ENCODE measurements at places on chromosomes 7 and 10. TPM values are rescaled to one million over a fixed set of nuclear protein-coding genes. Genes with fewer than 3 reads are reported as not detected.

Gene NACAD
- 1.2 TPM for total RNA-seq

Gene ZNF248
- total RNA-seq, result 9.9 TPM

Gene CNPY1
- not detected for total RNA-seq

Gene PODXL
- total RNA-seq, result 58.5 TPM

- DNase-seq, result no peak
- H3K4me1 ChIP-seq, result no peaks in the 10 kb centered on the region
- no peaks in the 10 kb centered on the region for H3K36me3 ChIP-seq
- no peak overlapping the region for H3K27ac ChIP-seq
- no peak overlapping the region for H3K4me3 ChIP-seq
These were observed 91.3 kb downstream of the PCGF5 start for GRCh38 chr10:91311601-91312381.

- DNase-seq, result no peak
- H3K27ac ChIP-seq, result no peak overlapping the region
- H3K36me3 ChIP-seq, result peaks cover 77% of the 10 kb centered on the region
- no peaks in the 10 kb centered on the region for H3K4me1 ChIP-seq
- H3K4me3 ChIP-seq, result no peak overlapping the region
- H3K27me3 ChIP-seq, result no peaks in the 10 kb centered on the region
These were observed 6.5 kb downstream of the TBRG4 start for GRCh38 chr7:45104844-45105587.

DNA sequence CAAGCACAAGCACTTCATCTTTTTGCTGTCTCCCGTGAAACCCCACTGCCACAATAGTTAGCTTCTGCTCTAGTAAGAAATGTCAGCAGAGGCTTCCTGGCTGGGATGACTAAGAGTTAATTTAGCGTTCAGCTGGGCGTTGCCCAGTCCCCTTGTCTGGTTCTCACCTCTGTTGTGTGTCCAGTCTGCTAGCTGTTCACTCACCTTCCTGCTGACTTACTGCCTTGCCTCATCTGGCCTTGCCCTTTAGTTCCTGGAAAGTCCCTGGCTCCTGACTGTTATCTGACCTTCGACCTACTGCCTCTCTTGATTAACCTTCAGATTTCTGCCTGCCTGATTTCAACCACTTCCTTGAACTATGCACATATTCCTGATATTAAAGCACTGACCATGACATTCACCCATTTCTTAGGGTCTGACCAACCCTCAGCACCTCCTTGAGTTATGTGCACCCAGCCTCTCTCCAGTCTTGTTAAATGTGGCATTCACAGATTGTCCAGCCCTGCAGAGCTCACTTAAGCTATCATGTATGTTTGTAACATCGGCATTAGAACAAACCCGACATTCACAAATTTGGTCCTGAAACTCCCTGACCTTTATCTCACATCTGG, 30.3 kb downstream of the C7orf33 start:
- no peaks in the 10 kb centered on the region for H3K36me3 ChIP-seq
- no peak overlapping the region for H3K27ac ChIP-seq
- no peak overlapping the region for H3K4me3 ChIP-seq
- H3K27me3 ChIP-seq, result no peaks in the 10 kb centered on the region
- no peak for DNase-seq

DNA sequence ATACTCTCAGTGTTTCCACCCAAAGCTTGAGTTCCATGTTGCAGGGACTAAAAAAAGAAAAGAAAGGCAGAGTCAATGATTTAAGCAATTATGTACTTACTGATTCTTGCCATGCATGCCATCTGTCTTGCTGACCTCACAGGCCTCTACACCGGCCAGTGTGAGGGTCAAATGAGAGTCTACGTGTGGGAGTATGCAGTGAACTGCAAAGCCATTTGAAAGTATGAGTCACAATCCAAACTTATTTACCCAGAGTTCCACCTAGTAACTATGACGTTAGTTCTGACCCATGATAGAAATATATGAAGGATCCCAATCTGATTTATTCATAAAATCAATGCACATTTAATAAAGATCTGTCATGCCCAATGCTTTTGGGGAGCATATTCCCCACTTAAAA, 26.5 kb downstream of the PDE1C start:
- H3K36me3 ChIP-seq, result no peaks in the 10 kb centered on the region
- no peak overlapping the region for H3K4me3 ChIP-seq
- H3K4me1 ChIP-seq, result no peaks in the 10 kb centered on the region
- DNase-seq, result no peak

- no peaks in the 10 kb centered on the region for H3K36me3 ChIP-seq
- no peak for DNase-seq
- no peaks in the 10 kb centered on the region for H3K4me1 ChIP-seq
- no peak overlapping the region for H3K4me3 ChIP-seq
- no peaks in the 10 kb centered on the region for H3K27me3 ChIP-seq
These were observed 44.0 kb downstream of the CALD1 start for GRCh38 chr7:134823400-134823799.

GRCh38 chr10:96646751-96647166, 59.9 kb upstream of the TM9SF3 start:
- H3K36me3 ChIP-seq, result no peaks in the 10 kb centered on the region
- no peaks in the 10 kb centered on the region for H3K4me1 ChIP-seq
- no peak overlapping the region for H3K4me3 ChIP-seq
- no peak overlapping the region for H3K27ac ChIP-seq
- H3K27me3 ChIP-seq, result no peaks in the 10 kb centered on the region
- DNase-seq, result no peak

GRCh38 chr7:15851201-15851600, 164.7 kb upstream of the MEOX2 start:
- H3K27me3 ChIP-seq, result no peaks in the 10 kb centered on the region
- no peak overlapping the region for H3K4me3 ChIP-seq
- DNase-seq, result no peak
- peaks cover 8% of the 10 kb centered on the region for H3K4me1 ChIP-seq

DNA sequence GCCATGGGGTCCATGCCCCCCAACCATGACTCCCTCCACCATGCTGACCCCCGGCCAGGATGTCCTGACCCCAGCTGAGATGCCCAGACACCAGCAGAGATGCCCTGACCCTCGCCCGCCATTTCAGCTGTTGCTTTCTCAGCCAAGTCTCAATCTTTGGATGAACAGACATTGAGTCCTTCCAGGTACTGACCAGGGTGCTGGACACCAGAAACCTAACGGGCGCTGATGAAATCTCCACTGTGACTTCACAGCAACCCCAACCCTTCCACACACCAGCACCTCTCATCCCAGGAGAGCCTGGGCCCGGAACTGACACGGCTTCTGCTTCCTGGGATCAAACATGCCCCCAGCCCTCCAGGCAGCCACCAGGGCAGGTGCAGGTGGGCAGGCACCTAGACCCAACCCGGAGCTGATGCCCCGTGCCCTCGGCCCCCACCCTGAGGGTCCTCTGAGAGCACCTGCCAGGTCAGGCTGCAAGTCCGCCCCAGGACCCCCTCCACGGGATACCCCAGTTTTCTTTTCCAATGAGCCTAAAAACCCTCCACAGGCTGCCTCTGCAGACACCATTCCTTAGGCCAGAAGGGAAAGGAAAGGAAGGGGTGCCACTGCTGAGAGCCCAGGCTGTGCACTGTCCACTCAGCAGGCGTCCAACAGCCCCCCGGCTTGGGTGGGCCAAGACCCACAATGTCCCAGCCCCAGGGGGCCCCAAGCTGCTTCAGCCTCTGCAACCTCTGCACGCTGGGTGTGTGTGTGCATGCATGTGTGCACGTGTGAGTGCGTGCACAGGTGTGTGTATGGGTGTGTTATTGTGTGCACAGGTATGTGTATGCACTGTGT, 43.4 kb upstream of the PDGFA start:
- no peak for DNase-seq
- no peak overlapping the region for H3K27ac ChIP-seq
- no peaks in the 10 kb centered on the region for H3K27me3 ChIP-seq

DNA sequence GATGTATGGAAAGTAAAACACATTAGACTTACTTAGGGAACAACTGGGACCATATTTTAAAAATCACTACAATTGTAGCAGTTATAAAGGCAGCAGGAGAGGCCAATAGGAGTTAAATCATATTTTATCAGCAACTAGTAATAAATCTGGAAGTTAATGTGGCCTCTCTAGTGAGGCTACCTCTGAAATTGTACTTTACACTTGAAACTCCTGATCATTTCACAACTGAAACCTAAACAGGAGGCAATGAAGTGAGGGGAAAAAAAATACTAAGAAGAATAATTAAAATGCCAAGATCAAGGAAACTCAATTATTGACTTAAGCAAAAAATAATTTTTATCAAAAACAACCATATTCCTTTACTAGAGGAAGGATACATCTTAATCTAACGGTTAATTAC, 265.6 kb upstream of the HGF start:
- H3K4me1 ChIP-seq, result no peaks in the 10 kb centered on the region
- no peak for DNase-seq
- no peak overlapping the region for H3K27ac ChIP-seq
- no peaks in the 10 kb centered on the region for H3K36me3 ChIP-seq

DNA sequence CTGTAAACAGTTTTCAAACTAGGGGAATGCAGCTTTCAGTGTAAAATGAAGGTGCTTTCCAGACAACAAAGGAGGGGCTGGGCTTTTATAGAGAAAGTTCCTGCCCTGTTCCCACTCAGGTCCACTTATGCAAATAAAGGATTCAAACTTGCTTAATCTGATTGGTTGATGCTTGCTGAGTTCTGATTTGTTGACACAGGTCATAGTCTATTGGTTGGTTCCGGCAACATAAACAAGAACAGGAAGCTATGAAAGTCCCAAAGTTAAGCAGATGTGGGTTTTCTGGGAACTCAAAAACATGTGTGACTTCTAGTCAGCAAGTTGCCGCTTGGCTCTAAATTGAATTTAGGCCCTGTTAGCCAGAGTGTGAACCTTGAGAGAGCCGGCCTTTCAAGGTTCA, 194.2 kb upstream of the SVIL start:
- H3K27me3 ChIP-seq, result no peaks in the 10 kb centered on the region
- H3K4me1 ChIP-seq, result peaks cover 7% of the 10 kb centered on the region
- H3K27ac ChIP-seq, result no peak overlapping the region
- H3K36me3 ChIP-seq, result no peaks in the 10 kb centered on the region
- DNase-seq, result no peak
- H3K4me3 ChIP-seq, result no peak overlapping the region

DNA sequence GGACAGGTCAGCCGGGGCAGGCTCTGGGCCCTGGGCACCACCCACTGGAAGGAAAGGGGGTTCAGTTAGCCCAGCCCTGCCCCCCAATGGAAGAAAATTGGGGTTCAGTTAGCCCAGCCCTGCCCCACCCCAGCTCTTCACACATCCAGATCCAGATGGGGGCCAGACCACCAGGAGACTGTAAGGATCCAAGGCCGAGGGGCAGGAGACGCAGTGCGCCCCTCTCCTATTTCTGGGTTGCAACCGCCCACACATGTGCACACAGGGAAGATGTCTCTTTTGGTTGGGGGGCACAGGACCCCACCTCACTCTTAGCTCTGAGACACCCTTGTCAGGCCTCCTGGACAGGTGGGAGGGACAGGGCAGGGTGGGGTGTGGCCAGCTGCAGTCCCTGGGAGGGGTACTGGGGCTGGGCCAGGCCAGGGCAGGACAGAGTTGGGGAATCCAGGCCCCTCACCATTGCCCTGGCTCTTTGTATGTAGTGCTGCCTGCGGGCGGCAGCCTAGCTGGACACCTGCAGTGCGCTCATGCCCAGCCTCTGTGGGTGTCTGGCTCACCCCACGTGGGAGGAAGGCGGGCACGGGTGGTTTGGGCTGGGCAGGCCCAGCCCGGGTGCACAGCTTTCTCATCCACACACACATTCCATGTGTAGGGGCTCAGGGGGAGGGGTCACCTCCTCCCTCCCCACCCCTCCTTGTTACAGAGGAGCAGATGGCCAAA, 141.2 kb downstream of the LHPP start:
- H3K27me3 ChIP-seq, result no peaks in the 10 kb centered on the region
- no peaks in the 10 kb centered on the region for H3K4me1 ChIP-seq
- no peak overlapping the region for H3K27ac ChIP-seq
- DNase-seq, result no peak

DNA sequence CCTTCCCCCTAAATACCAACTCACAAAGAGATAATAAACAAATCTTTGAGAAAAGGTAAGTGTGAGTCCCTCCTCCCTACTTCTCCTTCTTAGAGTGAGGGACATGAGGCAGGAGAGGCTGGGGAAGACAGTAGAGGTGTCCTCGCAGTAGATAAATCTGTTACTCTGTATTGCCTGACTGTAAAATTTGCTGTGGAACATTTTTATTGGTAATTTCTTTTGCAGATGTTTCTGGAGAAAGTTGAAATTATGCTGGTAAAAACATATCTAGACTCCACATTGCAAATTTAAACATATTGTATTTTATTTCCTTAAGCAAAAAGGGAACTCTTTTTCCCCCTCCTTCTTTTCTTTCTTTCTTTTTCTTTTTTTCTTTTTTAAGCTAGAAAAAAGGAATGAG, 58.5 kb downstream of the PLCE1 start:
- no peak overlapping the region for H3K4me3 ChIP-seq
- no peaks in the 10 kb centered on the region for H3K4me1 ChIP-seq
- H3K27me3 ChIP-seq, result no peaks in the 10 kb centered on the region
- DNase-seq, result no peak
- no peaks in the 10 kb centered on the region for H3K36me3 ChIP-seq
- H3K27ac ChIP-seq, result no peak overlapping the region

- no peak for DNase-seq
- H3K27ac ChIP-seq, result no peak overlapping the region
- no peaks in the 10 kb centered on the region for H3K27me3 ChIP-seq
- no peaks in the 10 kb centered on the region for H3K4me1 ChIP-seq
These were observed 107.3 kb downstream of the HGF start for GRCh38 chr7:81662531-81662930.

DNA sequence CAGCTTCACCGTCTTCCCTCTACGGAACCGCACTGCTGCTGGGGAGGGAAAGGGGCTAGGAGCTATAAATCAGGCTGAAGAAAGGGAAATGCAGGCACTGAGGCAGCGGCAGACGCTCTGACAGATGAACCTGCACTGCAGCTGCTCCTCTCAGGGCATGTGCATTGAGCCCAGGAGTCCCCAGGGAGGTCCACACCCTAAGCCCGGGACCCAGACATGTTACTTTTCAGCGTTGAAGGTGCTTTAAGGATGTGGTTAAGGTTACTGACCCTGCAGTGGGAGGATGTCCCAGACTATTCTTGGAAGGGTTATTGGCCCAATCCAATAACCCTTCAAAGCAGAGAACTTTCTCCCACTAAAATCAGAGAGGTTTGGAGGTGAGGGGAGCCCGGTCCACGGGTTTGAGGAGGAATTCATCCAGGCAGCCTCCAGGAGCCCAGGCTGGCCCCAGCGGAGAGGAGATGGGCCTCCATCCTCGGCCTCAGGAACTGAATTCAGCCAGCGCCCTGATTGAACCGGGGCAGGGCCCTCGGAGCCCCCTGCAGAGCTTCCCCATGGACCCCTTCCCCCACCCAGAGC, 75.4 kb downstream of the ADARB2 start:
- no peaks in the 10 kb centered on the region for H3K36me3 ChIP-seq
- H3K4me3 ChIP-seq, result no peak overlapping the region
- H3K4me1 ChIP-seq, result no peaks in the 10 kb centered on the region
- no peak for DNase-seq
- H3K27ac ChIP-seq, result no peak overlapping the region
